T follicular helper cell (primary cell): ENCODE measurements at places on chromosomes 6 and 20.

DNA sequence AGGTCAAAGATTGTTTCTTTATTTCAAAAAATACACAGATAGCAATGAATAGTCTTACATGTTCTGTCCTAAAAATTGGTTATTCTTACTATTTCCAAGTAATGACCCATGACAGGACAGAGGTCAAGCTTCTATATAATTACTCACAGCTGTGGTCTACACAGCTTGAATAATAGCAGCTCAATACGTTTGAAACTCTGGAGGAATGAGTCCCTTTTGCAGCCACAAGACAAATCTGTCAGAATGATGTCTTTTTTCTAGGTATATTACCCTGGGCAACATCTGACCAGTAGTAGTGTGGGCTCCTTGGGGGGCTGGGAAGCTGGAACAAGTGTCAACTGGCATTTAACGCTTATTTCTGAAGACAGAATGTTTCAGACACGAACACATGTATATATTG lies 84.9 kb upstream of the HTR1B start:
- DNase-seq, result no peak

DNA sequence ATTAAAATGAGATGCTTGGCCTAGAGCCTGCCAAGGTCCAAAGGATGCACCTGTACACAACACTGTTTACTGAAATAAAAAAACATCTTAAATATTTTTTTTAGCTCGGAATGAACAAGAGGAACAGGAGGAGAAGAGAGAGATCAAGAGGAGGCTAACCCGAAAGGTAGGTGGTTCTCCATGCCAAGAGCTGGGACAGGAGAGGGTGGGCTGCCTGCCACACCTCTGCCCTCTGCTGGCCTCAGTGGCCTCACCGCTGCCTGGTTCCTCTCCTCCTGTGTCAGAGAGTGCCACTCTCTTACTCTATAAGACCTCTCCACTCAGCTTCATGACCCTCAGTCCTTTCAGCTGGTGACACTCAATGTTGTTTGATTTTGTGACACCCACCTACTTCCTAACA lies 50.2 kb downstream of the TBC1D7 start:
- no peak for DNase-seq

DNA sequence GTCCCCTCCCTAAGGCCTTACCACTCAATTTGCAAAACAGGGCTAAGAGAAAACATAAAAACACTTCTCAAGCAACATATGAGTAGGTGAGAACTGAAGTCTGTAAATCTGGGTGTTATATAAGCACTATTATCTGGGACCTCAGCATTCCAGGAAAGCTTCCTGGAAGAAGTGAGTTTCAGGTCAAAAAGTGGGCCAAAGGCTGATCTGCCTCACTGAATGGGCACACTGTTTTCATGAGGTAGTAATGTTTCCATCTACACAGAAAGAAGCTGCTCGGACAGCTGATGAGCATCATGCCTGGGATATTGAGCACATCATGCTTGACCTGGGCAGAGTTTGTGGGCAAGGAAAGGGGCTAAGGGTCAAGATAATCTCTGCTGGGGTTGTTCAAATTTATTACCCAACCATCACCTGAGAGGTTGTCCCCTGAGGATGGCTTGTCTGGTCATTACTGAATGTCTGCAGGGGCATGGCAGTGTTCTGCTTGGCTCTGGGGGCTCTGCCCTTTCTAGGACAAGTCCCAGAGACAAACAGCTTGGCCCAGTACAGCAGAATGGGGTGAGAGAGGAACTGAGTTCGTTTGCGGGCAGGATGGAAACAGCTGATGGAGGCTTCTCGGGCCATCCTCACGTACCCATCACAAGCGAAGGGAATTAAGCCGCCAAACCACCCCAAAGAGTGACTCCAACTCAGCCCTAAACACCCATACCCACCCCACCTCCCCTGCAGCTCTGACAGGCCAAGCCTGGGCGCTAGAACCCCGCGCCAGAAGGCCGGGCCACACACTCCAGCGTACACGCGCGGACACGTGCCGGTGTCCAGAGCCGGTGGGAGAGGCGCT lies 1.2 kb upstream of the SYNJ2 start:
- DNase-seq, result no peak

- no peak for DNase-seq
Observed at GRCh38 chr6:50278663-50279062, 228.9 kb upstream of the DEFB112 start.

- no peak for DNase-seq
Observed at GRCh38 chr6:44668976-44669934, 281.7 kb downstream of the CDC5L start.

- DNase-seq, result no peak
Observed at GRCh38 chr6:16258709-16259075, 20.3 kb downstream of the GMPR start.

- no peak for DNase-seq
Observed at GRCh38 chr6:119310486-119311036, 39.0 kb downstream of the MAN1A1 start.

GRCh38 chr20:59821201-59821600 lies 112.2 kb downstream of the SYCP2 start:
- DNase-seq, result no peak

- no peak for DNase-seq
Observed at GRCh38 chr20:44651684-44652423, at the start of gene ADA. ADA (minus strand) TSS chr20:44651699; CDS start chr20:44651607, 92 bp downstream.

GRCh38 chr6:81557811-81558210 lies 194.7 kb downstream of the TENT5A start:
- DNase-seq, result no peak

DNA sequence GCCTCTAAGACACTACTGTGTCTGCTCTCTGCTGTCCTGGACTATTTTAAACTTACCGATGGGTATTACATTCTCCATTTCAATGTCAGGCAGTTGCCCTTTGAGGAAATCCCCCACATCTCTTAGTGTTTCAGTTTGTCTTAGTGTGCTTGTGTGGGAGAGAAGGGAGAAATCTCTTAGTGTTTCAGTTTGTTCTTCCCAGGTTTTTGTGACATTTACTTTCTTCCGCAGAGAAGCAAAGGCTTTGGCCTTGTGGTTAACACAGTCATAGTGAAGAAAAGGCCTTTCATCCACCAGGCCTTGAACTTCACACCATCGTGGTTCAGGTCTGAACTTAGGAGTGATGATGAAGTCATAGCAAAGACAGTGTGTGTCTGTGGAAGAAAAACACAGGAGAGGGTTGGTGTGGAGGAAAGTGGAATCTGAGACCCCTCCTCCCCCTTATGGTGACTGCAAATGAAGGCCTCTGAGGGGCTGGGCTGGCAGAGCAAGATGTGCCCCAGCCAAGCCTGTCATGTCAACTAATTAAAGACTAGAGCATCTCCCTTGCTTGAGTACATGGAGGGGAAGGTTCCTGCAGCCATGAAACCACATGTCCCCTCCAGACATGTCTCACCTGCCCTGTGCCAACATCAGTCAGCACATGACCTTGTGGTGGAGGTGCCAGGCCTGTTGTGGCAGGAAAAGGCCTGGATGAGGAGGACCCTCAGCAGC lies 23.9 kb downstream of the RAET1L start:
- DNase-seq, result no peak

GRCh38 chr20:35992713-35993335 lies 24.4 kb downstream of the CNBD2 start:
- peak; percentile 17 for DNase-seq

- no peak for DNase-seq
Observed at GRCh38 chr6:126333729-126334128, 6.2 kb upstream of the CENPW start.

DNA sequence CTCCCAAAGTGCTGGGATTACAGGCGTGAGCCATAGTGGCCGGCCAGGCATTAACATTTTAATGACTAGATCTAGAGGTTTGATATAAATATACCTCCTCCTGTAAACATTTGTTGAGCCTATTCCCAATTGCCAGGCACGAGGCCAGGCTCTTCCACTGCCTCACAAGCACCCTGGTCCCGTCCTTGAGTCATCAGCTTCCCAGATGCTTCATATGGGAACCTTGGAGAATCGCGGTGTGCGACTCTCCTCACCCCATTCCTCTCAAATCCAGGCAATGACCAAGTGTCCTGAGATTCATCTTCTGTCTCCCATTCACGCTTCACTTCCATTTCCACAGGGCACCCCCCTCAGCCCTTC lies 35.9 kb upstream of the PIM1 start:
- no peak for DNase-seq

GRCh38 chr6:109498052-109498451 lies 15.0 kb upstream of the ZBTB24 start:
- DNase-seq, result no peak

GRCh38 chr6:31490115-31490873 lies 7.7 kb upstream of the MICB start:
- DNase-seq, result no peak

- DNase-seq, result no peak
Observed at GRCh38 chr20:46799781-46800408, 90.4 kb downstream of the SLC2A10 start.

DNA sequence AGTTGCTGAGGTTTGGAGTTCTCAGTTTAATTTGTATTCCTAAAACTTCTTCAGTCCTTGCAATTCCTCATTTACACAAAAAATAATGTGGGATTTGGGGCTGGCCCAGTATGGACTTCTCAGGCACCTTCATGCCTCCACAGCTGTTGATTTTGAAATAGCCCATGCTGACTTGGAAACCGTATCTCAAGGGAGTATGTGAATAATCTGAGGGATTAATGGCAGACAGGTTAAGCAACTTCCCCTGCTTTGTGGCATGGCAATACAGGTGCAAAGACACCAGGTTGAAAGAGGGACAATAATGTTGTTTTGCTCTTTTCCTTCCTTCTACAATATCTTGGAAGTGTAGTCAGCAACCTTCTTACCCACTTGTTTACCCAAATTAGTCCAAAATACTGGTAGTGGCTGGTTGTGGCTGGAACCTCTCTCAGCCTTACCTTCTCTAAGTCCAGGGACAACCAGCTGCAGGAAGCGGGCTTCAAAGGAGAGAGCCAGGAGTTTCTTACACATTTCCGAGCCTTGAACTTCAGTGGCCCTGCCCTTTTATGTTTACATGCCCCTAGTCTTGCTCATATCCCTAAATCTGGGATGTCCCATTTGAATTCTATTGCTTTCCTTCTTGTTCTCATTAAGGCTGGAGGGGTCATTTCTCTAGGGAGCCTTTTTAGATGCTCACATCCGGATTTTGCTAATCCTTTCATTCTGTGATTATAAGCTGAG lies 44.1 kb upstream of the ADGRF1 start:
- DNase-seq, result no peak

GRCh38 chr6:162173466-162173865 lies 554.1 kb downstream of the PRKN start:
- no peak for DNase-seq

- no peak for DNase-seq
Observed at GRCh38 chr6:105561486-105561885, 158.6 kb upstream of the PREP start.

DNA sequence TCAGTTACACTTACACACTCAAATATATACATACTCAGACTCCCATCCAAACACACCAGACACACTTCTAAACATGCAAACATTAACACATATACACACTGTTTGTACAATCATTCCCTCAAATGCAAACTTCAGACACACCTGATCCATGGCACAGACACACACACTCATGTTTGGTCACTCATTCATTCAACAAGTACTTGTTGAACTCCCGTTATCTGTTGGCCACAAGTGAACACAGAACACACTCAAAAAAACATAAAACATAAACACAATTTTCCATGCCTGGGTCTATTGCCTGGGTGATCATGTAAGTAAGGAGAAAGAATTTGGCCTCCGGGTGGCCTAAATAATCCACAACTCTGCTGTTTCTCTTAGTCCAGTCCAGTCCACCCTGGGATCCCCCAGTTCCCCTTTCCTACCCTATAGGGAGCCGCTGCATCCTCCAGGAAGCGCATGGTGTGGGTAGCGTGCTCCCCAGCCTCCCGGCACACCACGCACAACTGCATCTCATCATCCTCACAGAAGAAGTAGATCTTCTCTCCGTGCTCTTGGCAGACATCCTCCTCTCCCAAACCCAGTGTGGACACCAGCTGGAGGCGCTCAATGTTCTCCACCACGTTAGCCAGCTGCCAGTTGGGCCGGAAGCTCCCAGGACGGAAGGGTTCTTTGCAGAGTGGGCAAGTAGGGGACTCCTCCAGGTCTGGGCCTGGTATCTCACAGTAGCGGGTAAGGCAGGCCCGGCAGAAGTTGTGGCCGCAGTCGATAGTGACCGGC lies 815 bp downstream of the TRIM10 start:
- DNase-seq, result no peak

GRCh38 chr20:47531458-47531857 lies 29.8 kb downstream of the NCOA3 start:
- DNase-seq, result no peak

DNA sequence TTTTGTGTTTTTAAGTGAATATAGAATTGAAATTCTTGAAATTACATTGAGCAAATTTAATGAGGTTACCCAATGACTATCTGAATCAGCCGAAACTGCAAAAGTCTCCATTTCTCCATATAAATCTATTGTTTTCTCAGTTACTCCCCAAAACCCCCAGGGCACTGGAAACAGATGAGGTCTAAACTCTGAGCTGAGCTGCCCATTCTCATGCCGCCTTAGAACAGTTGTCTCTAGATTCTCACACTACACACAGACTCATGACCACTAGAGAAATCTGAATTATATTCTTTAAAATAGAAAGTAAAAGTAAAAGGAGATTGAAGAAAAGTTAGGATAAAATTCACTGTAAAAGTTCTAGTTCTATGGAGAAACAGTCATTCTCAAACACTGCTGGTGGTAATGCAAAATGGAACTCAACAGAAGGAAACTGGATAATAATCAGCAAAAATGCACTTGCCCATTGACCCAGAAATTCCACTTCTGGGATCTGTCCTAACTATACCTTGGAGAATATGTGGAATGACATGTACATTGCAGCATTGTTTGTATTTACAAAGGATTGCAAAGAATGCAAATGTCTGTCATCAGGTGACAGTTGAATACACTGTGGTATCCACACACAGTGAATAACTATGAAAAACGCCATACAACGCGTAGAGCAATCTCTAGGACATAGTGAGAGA lies 125.5 kb downstream of the IPCEF1 start:
- DNase-seq, result no peak

- no peak for DNase-seq
Observed at GRCh38 chr6:155647354-155647753, 191.7 kb upstream of the NOX3 start.

GRCh38 chr20:10077081-10077471 lies 42.3 kb downstream of the ANKEF1 start:
- DNase-seq, result no peak

DNA sequence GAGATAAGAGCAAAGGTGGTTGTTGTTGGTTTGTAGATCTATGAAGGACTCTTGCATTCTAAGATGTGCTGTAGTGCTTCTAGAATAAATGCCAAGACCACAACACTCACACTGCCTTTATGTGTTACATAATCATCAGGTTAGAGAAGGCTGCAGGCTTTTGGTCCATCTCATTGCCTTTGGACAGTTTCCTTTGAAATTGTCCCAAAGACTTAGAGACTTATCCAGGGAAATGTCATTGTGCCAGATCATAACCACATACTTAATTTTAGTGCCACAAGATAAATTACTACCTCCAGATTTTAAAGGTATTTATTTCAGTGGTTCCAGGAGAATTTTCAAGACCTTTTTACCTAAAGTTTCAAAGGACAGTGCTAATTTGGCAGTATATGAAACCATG lies 666.6 kb upstream of the CITED2 start:
- DNase-seq, result no peak

GRCh38 chr6:100504786-100505737 lies 40.3 kb upstream of the SIM1 start:
- DNase-seq, result no peak
